ENCODE measurements at places on chromosomes 7 and 10. TPM values are rescaled to one million over a fixed set of nuclear protein-coding genes. Genes with fewer than 3 reads are reported as not detected.

DNA sequence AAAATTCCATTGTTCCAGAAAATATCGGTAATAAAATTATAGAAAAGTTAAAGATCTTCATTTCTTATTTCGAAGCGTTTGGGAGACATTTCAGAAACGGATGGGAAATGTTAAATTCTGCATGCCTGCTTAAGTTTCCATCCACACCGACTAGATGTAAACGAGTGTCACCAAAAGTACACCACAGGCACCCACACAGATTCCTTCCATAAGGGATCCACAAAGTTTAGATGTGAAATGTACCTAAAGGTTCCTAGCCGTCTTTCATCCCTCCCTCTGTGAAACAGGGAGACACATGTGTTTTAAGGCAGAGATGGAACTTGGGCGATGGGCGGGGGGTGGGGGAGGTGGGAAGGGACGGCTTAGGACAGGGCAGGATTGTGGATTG is 621 bp upstream of the CAV1 start:
- no peak for DNase-seq

- no peak for DNase-seq
Observed at GRCh38 chr7:150940431-150941102, 37.6 kb downstream of the KCNH2 start.

DNA sequence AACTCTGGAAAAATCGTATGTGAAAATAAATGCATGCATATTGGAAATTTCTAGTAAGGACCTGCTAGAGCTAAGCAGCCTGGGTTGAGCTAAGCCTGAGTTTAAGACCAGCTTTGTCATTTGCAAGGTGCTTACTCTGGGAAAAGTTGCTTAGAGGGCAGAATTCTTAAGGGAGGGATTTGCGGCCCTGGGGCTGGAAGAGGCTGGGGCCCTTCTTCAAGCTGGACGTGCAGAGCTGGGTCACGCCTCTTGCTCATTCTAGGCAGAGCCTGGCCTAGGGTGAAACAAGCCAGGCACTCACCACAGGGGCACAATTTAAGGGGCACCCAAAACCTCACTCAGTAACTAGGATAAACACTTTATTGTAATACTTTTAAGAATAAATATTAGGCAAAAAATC is 137.2 kb downstream of the ARHGAP22 start:
- DNase-seq: no peak

SEMA3C gene
- total RNA-seq: 1.4 TPM

HOXA3 gene
- total RNA-seq: not detected

All from H9 (cell line).